Vagina (tissue), 2 donors: ENCODE measurements at places on chromosomes 13 and 19.

GRCh38 chr19:56595548-56595899 lies 422 bp downstream of the ZNF71 start:
- no peak for DNase-seq

GRCh38 chr19:34145741-34146202 lies 26.5 kb upstream of the LSM14A start:
- DNase-seq = no peak

DNA sequence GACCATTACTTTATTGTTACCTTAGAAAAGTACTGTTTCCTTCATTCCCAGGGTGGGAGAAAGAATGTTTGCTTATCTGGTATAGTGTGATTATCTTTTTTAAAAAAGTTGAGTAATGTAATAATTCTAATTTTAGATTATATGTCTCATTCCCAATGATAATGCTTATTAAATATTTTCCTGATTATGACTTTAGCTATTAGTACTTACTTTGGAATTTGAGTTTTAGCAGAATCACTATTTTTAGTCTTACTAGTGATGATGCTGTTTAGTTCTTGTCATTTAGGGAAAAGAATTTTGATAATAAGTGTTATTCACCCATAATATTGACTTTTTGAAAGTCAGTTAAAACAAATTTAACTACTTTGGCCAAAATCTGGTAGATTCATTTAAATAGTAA lies 95.2 kb downstream of the FRY start:
- no peak for DNase-seq

- DNase-seq = no peak
Observed at GRCh38 chr19:5850189-5850588, 1.1 kb downstream of the FUT3 start.

DNA sequence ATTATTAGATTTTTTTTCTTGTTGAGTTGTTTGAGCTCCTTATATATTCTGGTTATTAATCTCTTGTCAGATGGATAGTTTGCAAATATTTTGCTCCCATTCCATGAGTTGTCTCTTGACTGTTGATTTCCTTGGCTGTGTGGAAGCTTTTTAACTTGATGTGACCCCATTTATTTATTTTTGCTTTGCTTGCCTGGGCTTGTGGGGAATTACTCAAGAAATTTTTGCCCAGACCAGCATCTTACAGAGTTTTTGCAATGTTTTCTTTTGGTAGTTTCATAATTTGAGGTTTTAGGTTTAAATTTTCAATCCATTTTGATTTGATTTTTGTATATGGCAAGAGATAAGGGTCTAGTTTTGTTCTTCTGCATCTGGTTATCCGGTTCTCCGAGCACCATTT lies 124.7 kb downstream of the PCCA start:
- no peak for DNase-seq

DNA sequence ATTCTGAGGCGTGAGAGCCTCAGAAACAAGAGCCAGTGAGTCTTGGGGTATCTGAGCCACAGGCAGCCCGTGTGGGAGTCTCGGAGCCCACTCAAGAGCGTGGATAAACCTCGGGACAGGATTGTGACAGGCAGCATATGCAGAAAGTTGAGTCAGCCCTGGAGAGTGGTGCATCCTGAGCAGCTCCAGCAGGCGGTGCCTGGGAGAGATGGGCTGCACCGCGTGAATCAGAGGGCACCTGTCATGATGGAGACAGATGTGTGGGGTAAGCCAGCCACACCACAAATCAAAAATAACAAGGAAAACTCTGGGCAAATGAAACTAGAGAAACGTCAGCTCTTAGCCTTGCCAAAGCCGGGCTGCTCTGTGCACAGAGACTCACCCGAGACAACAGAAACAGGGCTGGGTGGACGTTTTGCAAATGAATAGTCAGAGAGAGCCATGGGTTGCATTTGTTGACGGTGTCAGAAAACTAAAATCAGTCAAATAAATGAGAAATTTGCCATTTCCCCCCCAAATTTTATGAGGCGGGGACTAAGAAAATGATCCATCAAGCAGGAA lies 30.0 kb upstream of the POP4 start:
- no peak for DNase-seq

DNA sequence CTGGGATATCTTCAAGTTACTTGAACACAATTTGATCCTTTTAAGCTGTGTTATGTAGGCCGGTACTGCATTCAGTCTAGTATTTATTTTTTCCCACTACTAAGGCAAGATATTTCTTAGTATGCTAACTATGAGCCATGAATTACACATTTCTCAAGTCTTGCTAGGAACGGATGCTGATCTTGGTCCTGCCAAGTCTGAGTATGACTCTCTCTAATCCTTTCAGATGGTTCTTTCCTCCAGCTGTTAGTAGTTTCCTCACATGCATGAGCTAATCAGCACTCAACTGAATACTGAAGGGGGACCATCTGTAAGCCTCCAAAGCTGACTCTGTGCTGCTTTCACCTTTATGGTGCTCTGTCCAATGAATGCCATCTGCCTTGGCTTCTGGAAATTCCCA lies 460.3 kb downstream of the KCTD12 start:
- DNase-seq = no peak
